ENCODE measurements at places on chromosomes 3 and 15.
A peak's percentile ranks its signal among the peaks of the same experiment; 100 is the strongest.

DNA sequence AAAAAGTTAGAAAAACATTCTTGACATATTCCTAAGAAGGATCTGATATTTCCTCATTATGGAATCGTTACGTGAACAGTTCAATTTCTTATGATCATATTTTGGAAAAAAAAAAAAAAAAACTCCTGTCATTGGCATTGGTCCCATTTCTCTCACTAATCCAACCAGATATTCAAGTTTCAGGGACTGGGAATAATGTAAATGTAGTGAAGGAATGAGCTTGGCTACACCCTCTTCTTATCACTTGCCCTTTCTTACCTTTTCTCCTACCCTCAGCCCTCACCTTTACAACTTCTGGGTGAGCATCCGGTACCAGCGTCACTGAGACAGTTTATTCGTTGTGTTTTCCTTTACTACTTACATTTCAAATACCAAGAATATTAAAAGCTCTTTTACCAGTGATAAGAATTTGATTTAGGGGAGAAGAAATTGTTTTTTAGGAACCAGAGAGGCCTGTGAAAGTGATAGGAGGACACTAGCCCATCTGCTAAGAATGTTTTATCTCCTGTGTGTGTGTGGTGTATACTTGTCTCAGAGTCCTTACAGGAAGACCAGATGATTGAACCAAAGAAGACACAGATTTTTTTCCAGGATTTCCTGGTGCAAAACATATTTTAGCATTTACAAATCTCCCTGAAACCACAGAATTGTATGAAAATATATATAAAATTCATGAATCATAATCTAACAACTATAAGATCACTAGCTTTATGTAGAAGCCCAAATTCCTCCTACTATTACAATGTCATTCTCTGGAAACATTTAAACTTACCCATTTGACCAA lies 946.7 kb downstream of the ZPLD1 start:
- no peak for DNase-seq

DNA sequence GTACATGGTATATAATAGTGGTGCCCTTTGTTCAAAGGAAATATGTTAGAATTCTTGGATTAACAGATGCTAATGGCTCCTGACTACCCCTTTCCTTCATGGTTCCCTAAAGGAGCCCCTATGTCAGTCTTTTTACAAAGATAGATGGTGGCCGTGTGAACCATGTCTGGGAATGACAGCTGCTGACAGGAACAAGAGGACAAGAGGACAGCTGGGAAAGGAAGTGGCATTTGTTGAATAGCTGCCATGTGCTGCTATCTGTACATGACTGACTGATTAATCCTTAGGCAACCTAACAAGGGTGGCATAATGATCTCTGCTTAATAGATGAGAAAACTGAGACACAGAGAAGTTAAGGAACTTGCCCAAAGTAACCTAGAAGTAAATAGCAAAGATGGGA lies 321.7 kb downstream of the ZNF621 start:
- no peak for DNase-seq

DNA sequence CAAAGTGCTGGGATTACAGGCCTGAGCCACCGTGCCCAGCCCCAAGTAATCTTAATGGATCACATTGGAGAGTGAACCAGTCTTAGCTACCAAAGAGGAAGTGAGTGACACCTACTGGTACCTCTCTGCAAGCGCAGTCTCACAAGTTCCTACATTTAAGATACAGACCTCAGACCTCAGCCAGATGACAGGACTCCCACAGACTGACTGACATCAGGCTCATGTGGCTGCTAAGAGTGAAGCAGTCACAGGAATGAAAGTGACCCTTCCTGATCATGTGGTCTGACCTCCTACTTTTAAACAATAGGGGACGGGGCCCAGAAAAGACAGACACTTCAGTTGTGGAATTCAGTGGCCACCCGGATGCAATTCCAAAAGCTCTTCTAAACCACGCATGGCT lies 36.3 kb upstream of the GNB5 start:
- peak; percentile 38 for DNase-seq

DNA sequence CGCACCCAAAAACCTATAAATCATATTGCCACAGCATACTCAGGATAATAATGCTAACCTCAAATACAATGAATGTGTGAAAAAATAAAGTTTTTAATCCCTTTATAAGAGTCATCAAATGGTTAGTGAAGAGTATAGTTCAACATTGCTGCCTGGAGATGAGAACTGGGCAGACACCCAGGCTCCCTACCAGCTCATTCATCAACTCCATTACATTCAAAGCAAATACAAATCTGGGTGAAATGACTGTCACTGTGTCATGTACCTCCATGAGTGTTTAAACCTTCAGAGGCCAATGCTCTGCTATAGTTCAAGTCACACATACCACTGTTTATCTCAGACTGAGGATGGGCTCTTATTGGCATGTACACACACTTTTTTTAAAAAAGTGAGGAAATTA lies 167.2 kb upstream of the KCNMB2 start:
- no peak for DNase-seq

- no peak for DNase-seq
Observed at GRCh38 chr15:85764649-85765277, 30.0 kb downstream of the KLHL25 start.

DNA sequence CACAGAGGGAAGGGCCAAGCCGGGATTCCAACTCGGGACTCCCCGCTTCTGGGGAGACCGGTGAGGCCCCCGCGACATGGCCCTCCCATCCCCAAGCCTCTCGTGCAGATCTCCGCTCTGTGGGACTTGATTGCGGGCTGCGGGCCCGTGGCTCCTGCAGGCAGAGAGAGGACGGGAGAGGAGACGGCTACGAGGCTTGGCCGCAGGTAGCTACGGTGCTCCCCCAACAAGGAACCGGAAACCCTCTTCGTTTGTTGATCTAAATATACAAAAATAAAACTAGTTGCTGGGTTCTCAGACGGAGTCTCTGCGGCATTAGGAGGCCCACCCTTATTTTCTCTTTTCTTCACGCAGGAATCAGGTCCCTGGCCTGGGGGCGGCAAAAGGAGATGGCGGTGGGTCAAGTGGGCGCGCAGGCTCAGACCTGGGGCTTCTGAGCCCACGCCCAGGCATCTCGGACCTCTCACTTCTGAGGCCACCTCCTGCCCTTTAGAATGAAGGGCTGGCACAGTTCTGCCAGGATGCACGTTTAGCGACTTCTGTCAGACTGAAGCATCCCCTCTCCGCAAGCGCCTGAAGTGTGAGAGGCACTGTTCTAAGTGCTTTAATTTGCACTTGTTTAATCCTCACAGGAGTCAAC lies 10.9 kb downstream of the GNB5 start:
- DNase-seq, result no peak

DNA sequence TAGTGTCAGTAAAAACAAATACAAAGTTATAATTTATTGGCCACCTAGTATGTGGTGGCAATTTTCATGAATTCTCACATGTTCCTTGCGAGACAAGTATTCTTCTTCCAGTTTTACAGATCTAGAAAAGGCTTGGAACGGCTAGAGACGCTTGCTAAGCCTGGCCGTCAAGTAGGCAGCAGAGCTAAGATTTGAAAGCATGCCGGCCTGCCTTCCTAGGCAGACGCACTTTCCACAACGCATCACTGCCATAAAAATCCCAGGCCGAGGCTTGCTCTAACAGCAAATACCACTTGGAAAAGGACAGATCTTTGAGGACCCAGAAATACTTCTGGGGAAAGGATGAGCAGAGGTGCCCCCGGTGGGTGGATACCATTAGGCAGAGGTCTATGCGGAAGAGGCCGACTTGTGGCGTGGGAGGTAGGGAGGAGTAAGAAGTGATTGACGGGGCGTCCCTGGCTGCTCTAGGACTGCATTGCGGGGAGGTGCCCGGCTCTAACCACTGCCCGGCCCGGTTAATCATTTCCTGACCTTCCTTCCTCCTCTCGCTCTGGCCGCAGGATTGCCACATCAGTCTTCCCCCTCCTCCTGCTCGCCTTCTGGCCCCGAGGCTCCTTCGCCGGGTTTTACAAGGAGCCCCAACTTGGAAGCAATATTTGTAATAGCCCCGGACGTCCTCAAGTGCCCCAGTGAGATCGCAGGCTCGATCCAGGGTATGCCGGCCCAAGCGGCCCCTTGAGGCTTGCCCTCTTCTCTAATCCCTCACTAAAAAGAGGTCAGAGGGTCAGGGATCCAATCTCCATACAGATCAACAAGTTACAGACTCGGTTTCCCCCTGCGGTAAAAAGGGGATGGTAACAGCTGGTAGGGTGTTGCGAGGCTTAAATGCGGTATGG lies 1.3 kb upstream of the USP3 start:
- DNase-seq, result peak; percentile 41

DNA sequence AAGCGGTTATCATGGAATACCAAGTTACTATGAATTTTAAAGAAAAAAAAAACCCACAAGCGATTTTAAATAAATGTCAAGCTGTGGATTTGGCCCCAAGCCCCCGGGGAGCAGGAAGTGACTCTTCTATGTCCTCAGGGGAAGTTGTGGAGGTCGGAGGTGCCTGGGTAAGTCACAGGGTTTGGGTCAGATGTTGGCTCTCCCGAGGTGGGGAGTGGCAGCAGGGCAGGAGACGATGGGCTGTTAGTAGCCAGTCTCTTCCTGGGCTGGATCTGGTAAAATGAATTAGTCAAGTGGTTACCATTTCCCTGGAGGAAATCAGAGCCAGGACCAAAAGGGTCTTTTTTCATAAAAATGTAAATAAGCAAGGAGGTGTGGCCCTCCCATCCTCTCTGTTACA lies 316.7 kb downstream of the TLE3 start:
- DNase-seq, result no peak

- DNase-seq, result peak; percentile 34
Observed at GRCh38 chr3:107431246-107432012, 54.2 kb downstream of the CCDC54 start.

DNA sequence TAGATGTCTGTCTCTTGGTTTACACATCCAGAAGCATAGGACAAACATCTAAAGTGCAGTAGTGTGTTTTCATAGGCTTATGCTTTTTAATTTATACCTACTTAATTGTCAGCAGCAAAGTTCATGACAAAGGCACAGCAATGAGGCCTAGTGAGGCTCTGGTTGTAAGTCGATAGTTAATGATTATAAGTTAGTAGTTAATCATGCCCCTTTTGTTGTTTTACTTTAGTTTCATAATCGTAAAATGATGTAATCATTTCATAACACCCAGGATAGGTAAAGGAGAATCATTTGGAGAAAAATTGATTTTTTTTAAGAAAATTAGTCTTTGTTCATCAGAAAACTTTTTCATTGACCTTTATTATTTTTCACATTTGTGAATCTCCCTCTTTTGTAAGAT lies 351.9 kb downstream of the LSAMP start:
- DNase-seq, result no peak

DNA sequence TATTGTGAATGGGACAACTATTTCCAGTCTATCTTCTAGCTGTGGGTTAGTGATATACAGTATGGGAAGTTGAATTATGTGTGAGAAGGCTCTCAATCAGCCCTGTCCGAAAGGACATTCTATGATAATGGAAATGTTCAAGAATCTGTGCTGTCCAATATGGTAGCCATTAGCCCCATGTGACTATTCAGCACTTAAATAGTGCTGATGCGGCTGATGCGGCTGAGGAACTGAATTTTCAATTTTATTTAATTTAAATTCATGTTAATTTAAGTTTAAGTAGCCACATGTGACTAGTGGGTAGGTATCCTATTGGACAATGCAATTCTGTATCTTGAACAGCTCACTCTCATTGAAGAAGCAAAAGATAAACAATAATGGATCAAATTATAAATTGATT lies 98.5 kb downstream of the MYLK start:
- no peak for DNase-seq

- DNase-seq, result no peak
Observed at GRCh38 chr3:187064210-187065115, 74.8 kb downstream of the RPL39L start.

DNA sequence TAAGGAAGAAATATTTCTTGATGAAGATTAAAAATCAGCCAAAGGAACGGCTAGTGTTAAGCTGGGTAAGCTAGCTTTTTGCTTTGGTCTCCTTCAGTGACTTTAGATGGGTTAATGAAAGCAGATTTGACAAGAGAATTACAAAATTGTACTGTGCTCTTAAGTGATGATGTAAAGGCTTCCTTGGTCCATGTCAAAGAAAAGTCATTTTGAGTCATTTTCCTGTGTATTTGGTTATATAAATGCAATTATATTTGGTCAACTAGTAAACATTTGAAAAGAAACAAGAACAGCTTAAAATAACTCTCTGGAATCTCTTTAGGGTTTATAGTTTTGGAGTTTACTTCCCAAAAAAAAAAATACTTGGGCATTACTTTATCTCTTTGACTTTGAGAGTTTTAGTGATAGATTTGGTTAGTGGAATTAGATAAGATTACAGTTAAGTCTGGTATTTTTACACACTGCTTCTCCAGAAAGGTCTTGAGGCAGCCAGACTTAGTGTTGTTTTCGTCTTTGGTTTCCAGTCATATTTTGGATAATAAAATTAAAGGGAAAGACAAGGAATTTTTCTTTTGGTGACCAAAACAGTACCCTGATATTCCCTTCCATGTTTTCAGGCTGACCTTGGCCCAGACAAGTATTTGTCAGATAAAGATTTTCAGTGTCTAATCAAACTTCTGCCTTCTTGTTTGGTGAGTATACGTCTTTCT lies 42.3 kb downstream of the PDHB start:
- no peak for DNase-seq

DNA sequence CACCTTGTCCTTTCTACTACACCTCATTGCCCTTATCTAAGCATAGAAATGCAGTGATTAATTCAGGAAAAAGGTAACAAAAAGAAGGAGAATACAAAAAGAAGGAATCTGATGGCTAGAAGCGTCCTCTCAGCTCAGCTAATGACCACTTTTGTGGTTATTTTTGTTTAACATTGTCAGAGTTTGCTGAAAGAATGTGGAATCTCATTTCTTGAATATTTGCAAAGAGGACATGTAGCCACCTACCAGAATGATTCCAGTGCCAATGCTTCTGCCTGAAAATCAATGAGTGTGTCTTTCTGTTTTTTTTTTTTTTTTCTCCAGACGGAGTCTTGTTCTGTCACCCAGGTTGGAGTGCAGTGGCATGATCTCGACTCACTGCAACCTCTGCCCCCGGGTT lies 24.5 kb downstream of the NANOGP8 start:
- no peak for DNase-seq

DNA sequence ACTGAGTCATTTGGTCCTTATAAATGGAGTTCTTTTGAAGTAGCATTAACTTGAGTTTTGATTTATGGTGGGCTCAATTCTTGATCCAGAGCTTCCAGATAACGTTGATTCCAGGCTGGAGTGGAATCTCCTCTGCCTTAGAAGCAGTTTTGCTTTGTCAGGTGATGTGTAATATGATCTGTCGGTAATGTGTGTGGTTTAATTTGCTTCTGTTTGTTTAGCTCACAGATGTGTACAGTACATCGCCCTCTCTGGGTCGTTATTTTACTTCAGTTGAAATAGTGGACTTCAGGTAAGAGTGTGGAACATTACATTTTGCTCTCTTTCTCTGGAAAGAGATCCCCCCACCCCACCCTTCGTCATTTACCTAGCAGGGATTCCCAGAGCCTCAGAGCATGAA lies 23.1 kb downstream of the C3orf52 start:
- no peak for DNase-seq

DNA sequence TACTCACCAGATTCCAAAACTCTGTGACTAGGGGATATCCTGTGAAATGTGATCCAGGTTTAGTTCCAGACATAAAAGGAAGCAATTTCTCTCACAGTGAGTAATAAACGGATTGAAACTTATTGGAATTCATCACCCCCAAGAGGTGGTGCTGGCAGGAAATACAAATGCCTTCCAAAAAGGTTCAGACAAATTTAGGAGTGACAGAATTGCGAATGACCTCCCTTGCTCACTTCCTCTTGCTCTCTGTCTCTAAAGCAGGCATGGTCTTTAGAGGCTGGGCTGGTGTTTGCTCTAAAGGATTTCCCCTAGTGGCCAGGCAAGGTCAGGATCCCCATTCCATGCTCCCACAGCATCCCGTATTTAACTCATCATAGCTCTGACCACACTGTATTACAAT lies 449.4 kb upstream of the PPP2R3A start:
- no peak for DNase-seq

GRCh38 chr3:16012086-16012485 lies 162.4 kb upstream of the GALNT15 start:
- DNase-seq, result no peak
